A172 (cell line): ENCODE measurements at places on chromosomes 1 and 21.

- no peak for DNase-seq
Observed at GRCh38 chr1:96872757-96873156, 151.2 kb downstream of the PTBP2 start.

GRCh38 chr1:155529929-155530328 lies 32.7 kb downstream of the ASH1L start:
- no peak for DNase-seq

DNA sequence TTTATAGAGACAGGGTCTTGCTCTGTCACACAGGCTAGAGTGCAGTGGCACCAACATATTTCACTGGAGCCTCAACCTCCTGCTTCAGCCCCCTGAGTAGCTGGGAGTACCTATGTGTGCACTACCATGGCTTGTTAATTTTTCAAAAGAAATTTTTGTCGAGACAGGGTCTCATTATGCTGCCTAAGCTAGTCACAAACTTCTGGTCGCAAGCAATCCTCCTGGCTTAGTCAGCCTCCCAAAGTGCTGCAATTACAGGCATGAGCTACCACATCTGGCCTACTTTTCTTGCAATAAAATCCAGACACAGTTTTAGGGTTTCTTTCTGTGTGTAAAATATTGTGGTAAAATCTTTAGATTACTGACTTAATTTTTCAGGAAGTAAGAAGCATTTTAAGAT lies 27.9 kb upstream of the NTPCR start:
- no peak for DNase-seq

DNA sequence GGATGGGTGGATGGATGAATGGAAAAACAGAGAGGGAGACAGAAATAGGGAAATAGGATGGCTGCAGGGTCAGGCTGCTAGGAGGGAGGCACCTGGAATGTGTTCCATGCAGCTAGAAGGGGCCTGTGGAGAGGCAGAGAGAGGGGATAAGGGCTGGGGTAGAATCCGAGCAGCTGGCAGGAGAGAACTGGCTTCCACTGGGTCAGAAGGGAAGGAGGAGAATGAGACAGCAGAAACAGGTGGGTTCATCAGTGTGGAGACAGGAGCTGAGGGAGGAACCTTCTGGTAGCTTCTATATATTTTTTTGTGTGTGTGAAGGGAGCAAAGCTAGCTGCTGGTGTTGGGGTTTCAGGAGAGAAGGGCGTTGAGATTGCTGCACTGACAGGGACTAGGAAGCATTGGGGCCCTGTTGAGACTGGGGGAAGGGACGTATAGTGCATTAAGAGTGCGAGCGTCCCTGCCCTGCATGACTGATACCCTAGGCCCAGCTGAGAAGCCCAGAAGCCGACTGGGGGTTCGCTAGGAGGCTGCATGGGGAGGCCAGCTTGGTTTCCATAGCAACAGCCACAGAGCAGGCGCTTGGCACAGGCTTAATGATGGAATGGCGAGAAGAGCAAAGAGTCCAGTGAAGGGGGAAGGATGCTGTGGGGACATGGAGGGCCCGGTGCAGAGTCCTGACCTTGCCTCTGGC lies 14.8 kb upstream of the KIF21B start:
- no peak for DNase-seq

DNA sequence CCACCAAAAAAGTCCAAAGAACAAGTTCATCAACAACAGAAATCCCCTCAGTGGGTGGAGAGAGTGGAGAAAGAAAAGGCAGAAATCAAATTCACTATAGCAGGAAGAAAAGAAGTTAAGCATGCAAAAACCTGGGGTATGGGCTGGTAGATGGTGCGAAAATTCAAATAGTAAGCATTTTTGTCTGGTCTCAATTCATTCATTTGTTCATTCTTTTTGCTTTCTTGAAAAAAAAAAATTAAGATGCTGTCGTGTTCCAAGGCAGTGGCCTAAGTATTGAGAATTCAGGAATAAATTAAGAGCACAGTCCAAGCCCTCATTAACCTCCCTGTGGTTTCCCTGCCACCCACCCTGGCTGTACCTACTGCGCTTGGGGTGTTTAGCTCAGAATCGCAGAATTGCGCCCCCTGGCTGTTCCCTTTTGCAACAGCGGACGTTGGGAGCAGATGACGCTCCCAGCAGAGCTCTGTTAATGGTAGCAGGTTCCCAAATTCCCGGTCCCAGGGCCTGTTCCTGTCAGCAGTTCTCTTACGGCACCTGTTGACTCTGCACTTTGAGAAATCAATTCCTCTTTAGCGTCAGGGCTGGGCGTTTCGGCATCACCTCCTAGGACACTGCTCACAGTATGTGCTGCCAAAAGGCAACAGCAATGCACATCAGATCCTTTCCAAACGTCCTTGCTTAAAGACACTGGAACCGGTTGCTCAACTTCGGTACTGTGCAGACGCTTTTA lies 34.0 kb upstream of the SSX2IP start:
- DNase-seq: no peak

- no peak for DNase-seq
Observed at GRCh38 chr1:19511116-19511515, 25.8 kb upstream of the CAPZB start.

DNA sequence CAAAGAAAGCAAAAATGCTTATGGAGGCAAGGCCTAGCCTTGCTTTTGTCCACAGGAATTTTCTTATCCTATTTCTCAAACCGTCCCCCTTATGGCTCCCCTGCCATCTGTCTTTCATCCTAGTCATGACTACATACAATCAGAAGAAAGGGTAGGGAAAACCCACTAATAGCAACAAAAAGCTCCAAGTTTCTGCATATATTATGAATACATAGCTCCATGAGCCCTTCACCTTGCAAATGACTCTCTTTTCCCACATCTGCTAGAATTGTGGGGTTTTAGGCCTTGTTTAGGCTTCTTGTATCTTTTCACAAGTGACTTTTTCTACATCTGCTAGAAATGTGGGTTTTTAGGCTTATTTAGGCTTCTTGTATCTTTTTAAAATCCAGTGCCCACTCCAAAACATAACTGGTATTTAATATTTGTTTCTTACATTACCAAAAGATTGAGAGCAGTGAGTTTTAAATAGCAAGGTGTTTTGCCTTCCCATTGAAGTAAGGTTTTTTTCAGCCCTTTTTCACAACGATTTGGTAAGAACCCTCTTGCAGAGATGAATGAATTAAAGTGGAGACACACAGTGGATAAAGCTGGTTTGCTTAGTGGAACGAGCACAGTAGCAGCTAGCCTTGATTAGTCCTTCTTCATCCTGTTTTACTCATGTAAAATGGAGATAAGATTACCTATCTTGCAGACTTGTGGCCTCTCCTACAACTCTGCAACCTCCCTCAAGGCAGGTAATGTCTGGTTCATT lies 4.4 kb downstream of the GADD45A start:
- no peak for DNase-seq

DNA sequence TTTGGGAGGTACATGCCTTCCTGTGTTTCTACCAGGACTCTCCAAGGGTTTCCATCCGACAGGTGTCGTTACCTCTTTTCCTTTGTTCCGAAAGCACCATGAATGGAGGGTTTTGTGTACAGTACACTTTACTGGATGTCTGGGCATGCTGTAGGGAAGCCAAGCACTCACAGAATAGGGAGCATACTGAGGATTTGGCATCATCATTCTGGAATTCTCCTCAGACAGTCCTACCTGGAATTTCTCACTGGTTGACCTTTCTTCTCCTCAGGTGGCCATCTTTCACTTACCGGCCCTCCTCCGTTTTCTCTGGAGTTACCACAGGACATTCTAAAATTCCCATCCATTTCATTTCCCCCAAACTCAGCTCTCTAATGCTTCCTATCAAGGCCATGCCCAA lies 5.9 kb upstream of the MPL start:
- DNase-seq: no peak

DNA sequence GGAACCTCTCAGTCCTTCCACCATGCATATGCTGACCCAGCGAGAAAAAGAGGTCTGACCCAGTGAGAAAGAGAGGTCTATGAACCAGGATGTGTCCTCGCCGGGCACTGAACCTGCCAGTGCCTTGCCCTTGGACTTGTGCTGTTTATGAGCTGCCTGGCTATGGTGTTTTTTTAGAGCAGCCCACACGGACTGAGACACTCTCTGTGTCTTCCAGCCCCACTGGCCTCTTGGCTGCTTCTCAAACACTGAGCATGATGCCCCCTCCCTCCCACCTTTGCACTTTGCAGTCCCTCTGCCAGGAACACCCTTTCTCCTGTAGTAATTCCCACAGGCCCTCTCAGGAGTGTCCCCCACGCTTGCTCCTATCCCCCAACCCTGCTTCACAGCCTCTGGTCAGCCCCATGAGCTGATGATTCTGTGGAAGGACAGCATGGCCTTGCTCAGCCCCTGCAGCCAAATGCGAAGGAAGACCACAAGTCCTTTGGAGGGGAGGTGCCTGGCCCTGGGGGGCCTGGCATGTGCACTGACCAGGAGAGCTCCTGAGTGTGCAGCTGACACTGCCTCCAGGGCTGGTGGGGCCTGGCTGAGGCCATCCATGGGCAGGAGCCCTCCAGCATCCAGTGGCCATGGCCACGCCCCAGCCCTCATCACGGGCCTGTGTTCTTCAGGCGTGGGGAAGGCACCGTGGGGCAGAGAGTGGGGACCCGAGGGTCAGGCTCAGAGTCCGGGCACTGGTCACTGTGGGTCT lies 23.8 kb downstream of the WNT3A start:
- no peak for DNase-seq

GRCh38 chr1:16720351-16721223 lies 19.7 kb upstream of the RNU1-4 start:
- DNase-seq: no peak

GRCh38 chr1:11285883-11286734 lies 13.1 kb downstream of the UBIAD1 start:
- no peak for DNase-seq

GRCh38 chr1:222618880-222619596 lies 1.1 kb downstream of the MIA3 start:
- DNase-seq: no peak
